ENCODE measurements at places on chromosomes 13 and 19.

- DNase-seq: no peak
These were observed 1474.3 kb downstream of the UQCRFS1 start for GRCh38 chr19:27738569-27739193.

GRCh38 chr13:48551329-48551728 lies 18.4 kb upstream of the RCBTB2 start:
- DNase-seq: no peak

GRCh38 chr19:24078680-24079079 lies 8.3 kb upstream of the ZNF254 start:
- DNase-seq: no peak

GRCh38 chr13:22929381-22930126 lies 251.2 kb upstream of the SGCG start:
- no peak for DNase-seq

GRCh38 chr13:109778102-109778542 lies 8.3 kb downstream of the IRS2 start:
- no peak for DNase-seq

- DNase-seq: peak; percentile 18
These were observed 25.7 kb downstream of the VRK3 start for GRCh38 chr19:49999371-50000010.

GRCh38 chr19:33408538-33409434 lies 35.3 kb downstream of the CEBPG start:
- no peak for DNase-seq

DNA sequence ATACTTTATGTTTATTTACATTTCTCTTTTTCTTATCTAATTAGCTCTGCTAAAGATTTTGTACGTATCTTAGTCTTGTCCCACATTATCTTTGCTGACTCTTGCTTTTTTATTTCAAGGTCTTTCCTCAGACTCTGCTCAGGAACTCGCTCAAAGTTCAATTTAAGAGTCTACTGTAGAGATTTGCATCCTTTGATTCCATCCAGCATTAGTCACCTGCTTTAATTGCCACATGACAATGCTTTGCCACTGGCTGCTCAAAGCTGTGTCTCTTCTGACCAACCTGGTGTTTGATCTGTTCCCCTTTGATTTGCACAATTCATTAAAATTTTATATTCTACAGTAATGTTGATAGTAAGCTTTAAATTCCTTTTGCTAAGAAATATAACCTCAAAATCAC lies 157.9 kb upstream of the FREM2 start:
- no peak for DNase-seq

DNA sequence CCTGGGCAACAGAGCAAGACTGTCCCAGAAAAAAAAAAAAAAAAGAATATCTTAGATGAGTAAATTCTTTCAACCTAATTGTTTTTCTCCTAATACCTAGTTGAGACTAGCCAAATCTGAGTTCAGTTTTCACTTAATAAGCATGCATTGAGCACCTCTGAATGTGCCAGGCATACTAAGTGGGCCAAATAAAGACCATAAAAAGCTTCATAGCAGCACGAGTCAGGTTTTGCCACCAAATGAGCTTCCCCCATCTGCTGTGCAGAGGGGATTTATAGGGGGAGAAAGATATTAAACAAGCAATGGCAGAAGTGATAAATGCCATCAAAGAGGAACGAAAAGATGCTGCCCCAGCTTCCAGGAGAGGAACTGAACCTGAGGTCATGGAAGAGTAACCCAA lies 11.4 kb downstream of the THSD1 start:
- no peak for DNase-seq

DNA sequence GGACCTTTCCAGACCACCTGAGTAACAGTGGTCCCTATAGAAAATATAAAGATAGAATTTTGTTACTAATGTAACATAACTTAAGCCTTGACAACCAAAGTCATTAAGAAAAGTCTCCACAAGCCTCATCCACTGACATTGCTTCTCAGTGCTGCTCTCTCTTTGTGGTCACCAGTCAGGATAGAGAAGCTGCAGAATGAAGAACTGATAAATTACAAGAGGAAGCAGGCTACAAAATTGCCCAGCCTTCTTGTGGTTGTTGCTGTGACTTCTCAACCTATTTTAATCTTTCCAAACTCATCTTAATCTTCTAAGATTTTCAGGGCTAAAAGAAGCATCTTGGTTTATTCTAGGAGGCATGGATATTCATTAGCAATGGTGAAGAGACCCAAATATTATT lies 343.8 kb downstream of the MZT1 start:
- no peak for DNase-seq

- DNase-seq: no peak
These were observed 11.8 kb downstream of the DOCK9 start for GRCh38 chr13:98966019-98966418.

DNA sequence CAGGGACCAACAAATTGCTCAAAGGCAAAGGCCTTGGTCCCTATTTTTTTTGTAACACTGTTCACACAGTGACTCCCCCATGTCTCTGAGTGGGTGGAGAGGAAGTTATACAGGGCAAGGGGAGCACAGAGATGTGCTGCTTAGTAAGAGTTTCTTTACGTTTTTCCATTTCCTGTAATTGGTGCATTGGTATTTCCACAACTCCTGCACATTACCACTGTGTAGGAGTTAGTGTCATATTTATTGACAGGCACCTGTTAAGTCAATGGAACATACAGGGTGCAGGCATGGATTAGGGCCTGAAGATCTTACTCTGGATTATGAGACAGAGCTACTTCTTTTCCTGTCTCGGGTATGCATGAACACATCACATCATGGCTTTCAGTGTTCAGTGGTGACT lies 45.2 kb downstream of the SOX21 start:
- no peak for DNase-seq

- peak; percentile 89 for DNase-seq
These were observed 7.7 kb downstream of the TECR start for GRCh38 chr19:14536926-14537692.

- peak; percentile 31 for DNase-seq
These were observed 6.8 kb downstream of the ZC3H4 start for GRCh38 chr19:47106821-47107201.

DNA sequence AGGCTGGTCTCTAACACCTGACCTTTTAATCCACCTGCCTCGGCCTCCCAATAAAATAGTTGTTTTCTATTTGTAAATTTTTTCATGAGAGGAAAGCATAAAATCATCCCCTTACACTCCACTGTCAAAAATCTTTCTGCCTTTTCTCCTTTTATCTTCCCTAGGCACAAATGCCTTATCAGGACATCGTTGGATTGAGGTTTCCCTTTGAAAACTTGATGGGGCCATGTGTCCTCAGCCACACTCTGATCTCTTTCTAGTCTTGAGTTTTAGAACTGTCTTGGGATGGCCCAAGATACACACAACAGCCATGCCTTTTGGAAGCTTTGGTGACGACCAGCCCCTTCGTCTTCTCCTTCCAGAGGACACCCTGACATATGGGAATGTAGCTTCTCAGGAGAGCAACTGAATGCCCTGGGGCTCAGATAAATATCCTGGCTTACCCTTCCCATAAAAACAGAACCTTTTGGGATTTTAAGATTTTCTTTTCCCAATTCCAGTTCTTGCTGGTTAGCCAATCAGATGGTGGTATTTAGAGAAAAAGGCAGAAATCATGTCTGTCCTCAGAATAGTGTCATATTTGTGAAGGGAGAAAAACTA lies 112.4 kb downstream of the ZNF429 start:
- DNase-seq: no peak

DNA sequence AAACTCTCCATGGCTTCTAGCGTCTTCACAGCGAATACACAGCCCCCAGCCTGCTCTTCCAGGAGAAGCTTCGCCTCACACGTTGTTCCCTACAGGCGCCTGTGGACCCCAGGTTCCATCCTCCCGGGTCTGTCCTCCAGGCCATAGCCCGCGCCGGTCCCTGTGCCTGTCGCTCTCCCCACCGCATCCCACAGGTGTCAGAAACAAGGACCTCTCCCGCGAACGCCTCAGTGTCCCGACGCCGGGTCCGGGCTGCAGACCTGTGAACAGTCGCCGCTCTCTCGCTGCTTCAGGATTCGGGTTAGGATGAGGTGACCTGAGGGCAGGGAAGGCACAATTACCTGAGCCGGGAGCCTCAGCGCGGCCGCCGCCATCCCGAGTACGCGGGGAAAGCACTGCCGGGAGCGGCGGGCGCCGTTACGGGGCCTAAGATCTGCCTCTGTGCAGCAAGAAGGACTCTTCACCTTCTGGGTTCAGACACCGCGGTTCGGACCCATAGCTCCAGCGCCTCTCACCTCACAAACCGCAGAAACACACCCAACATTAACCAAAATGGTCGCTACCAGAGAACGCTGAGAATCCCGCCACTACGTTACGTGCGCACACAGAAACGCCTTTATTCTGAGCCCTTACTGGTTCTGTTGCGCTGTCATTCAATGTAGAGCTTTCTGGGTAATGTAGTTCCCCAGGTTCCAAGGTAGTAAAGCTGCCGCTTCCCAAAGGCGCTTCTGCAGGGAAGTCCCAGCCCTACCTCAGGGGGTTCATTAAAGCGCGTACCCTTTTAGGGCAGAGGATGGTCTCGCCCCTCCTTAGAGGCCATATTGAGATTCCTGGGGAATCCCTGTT lies at the start of gene ZNF418:
TSS of gene ZNF418 (minus strand) at position 583 of the 846 bp plus-strand sequence. CDS start 1,580 bp downstream, outside the sequence.
- DNase-seq: peak; percentile 90

DNA sequence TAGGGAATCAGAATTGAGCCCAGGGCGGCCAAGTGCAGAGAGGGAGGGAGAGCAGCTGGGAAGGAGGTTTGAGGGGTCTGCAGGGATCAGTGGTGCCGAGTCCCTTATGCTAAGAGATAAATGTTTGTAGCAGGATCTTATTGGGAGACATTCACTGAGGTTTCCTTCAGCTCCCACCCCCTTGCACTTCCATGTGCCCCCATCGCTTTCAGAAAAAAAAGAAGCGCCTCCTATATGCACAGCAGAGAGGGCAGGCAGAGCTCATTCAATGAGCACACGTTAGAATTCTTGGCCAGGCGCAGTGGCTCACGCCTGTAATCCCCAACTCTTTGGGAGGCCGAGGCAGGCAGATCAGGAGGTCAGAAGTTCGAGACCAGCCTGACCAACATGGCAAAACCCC lies 28.0 kb downstream of the CYP4F2 start:
- no peak for DNase-seq

GRCh38 chr19:10815007-10815536 lies 20.9 kb downstream of the TMED1 start:
- DNase-seq: no peak

DNA sequence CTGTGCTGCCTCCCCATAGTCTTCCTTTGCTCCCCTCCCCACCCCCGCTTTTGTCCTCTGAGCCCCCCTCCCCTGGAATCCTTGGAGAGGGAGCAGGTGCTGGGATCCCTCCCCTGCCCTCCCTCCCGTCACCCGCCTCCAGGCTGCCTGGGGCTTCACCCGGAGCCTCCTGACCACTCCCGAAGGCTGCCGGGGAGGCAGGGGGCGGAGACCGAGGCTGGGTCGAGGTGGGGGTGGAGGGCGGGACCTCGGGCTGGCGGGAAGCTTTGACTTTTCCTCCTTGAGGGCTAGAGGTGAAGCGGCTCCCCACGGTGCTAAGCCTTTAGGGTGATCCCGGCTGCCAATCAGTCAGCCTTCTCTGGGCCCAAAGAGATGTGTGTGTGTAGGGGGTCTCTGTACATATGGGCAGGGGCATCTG lies 1.5 kb downstream of the KMT5C start:
- DNase-seq: peak; percentile 59

DNA sequence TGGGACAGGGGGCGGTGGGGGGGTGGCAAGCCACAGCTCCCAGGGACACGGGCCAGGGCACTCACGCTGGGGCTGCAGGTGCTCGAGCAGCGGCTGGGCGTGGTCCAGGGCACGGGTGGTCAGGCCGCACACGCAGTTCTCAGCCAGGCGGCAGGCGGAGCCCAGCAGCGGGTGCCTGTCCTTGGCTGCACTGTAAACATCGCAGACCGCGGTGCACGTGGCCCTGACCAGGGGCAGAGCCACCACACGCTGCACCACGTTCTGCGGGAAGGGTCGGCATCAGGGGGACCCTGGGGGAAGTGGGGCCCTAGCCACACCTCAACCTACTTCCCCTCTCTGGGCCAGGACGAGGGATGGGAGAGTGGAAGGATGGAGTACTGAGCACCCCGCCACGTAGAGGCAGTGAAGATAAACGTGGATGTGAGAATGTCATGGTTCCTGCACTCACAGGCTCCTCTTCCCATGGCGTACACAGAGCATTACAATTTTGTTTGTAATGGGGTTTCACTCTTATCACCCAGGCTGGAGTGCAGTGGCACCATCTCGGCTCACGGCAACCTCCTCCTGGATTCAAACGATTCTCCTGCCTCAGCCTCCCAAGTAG lies 3.4 kb downstream of the PLIN5 start:
- no peak for DNase-seq

- DNase-seq: peak; percentile 95
These were observed 4.9 kb upstream of the GIPC3 start for GRCh38 chr19:3580156-3580934.
